ENCODE measurements at places on chromosomes 12 and 14.
A peak's percentile ranks its signal among the peaks of the same experiment; 100 is the strongest.

DNA sequence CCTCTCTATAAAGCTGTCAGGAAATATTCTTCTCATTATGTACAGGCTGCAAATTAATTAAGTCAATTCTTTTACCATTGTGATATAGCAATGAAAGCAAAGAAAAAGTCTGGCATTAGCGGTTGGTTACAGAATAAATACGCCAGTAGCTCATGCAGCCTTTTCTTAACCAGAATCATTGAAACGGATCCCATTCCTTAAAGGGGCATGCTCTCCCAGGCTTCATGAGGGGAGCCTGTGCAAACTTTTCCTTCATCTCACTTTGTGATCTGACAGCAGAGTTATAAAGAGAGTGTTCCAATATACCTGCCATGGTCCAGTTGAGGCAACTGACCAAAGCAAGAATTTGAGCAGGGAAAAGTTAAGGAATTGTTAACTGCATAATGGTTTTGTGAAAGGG, 337.7 kb downstream of the EMP1 start:
- DNase-seq = no peak

GRCh38 chr14:54646626-54647025, 79.7 kb downstream of the SAMD4A start:
- no peak for DNase-seq

DNA sequence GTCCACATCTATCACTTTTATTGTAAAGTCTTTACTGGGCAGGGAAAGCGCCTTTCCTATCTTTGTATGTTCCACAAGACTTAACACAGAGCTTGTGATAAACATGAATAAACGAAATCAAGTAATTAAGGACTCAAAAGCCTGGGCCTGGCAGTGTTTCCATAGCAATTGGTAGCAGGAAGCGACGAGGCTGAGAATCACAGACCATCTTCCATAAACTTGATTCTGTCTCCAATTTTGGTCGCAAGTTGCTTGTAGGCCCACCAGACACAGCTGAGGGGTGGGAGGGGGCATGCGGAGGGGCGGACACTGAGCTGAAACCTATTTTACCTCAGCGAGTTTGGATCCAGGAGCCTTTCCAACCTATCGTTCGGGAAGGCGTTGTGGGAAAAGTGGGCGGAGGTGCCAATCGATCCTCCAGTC, 302 bp downstream of the CCDC38 start:
- DNase-seq = no peak

GRCh38 chr12:52452101-52452500, at the start of gene KRT6B:
Gene KRT6B, minus strand, starts transcription at chr12:52452146. Its CDS starts 68 bp downstream, at chr12:52452078.
- DNase-seq = no peak

DNA sequence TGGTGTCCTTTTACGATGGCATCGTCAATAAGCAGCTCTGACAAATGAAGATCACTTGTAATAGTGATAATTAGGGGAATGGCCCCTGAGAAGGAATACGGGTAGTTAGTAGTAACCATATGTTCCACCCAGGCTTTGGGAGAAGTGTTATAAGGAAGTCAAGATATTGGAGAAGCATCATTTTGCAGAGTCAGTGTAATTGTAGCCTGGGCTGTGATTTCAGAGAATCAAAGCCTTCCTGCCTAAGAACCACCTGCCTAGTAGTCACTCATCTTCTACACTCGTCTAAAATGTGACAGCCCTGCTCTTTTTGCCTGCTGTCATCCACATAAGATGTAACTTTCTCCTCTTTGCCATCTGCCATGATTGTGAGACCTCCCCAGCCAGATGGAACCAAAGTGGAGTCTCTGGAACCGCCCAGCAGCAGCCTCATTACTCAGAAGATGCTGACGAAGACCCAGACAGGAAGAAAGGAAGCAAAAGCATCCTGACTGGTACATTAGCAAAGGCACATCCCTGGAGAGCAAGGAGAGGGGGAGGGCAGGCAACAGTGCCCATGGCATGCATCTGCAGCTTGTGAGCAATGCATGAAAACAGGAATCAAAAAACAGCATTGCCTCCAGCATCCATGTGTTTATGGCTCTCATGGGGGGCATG, 12.6 kb upstream of the EDDM3A start:
- DNase-seq = no peak

DNA sequence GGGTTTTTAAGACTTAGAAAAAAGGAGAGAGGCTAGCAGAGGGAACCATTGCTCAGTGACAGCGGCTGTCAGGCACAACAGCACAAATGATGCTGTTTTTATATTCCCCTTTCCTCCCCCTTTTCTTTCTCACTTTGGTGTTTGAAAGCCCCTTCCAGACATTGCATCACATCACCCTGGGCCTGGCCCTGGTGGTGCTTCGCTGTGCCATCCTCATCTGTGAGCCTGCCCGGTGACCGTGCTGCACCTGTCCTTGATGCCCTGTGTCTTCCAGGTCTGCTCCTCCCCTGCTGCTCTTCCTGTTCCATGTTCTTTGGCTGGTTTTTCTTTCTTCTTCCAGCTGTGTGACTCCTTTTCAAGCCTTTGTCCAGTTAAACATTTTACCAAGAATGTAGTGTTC, 24.8 kb downstream of the KLC1 start:
- no peak for DNase-seq

- DNase-seq = peak; percentile 14
Measured at GRCh38 chr14:99612071-99612737, 8.2 kb upstream of the CCDC85C start.

Measured in NCI-H748 treated with DMSO at 0.1 percent for 48 hours (cell line).